Stimulated activated CD8-positive, alpha-beta memory T cell treated with anti-CD3 and anti-CD28 coated beads, Interleukin-4, amount 100 ng/mL, for 4 hours (primary cell): ENCODE measurements at places on chromosomes 3 and 15.

DNA sequence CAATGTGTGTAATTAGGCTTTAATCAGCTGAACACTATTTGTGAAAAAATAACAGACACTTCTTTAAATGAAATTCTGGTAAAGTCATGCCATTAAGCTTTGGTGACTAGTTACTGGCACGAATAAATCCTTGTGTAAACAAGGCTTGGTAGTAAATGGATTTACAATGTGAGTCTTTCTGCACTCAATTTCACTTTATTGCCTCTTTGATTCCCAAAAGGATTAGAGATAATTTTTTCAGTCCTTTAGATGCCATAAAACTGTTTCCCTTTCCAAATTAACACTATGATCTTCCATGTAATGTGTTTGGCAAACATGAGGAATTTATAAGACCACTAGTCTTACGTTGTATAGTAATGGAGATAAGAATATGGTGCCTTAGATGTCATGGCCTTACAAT lies 339.5 kb upstream of the DNAJC19 start:
- no peak for DNase-seq

DNA sequence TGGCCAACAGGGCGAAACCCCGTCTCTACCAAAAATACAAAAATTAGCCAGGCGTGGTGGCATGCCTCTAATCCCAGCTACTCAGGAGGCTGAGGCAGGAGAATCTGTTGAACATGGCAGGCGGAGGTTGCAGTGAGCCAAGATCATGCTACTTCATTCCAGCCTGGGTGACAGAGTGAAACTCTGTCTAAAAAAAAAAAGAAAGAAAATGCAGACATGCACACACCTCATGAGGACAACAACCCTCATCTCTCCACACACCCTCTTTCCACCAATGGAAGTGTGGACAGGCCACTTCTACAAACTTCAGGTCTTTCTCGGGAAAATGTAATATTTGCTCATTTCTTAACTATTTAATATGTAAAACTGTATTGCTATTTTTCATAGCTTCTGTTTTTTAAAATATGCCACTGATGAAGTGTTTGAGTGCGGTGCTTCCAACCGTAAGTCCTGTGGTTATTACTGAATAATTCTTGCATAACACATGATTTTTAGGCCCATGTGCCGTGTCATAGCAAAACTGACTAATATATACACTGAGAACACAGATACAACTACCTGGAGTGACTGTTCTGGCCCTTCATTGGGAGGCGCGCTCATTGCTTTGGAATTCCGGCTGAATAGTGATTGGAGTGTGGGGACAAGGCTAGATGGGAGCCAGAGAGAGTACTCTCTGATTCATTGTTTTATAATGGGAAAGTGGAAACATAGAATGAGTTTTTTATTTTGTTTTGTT lies 23.1 kb downstream of the LRRC31 start:
- DNase-seq = no peak

GRCh38 chr3:39814007-39814406 lies 4.6 kb downstream of the MYRIP start:
- no peak for DNase-seq

GRCh38 chr3:104234442-104235194 lies 1132.1 kb upstream of the ALCAM start:
- DNase-seq = no peak

DNA sequence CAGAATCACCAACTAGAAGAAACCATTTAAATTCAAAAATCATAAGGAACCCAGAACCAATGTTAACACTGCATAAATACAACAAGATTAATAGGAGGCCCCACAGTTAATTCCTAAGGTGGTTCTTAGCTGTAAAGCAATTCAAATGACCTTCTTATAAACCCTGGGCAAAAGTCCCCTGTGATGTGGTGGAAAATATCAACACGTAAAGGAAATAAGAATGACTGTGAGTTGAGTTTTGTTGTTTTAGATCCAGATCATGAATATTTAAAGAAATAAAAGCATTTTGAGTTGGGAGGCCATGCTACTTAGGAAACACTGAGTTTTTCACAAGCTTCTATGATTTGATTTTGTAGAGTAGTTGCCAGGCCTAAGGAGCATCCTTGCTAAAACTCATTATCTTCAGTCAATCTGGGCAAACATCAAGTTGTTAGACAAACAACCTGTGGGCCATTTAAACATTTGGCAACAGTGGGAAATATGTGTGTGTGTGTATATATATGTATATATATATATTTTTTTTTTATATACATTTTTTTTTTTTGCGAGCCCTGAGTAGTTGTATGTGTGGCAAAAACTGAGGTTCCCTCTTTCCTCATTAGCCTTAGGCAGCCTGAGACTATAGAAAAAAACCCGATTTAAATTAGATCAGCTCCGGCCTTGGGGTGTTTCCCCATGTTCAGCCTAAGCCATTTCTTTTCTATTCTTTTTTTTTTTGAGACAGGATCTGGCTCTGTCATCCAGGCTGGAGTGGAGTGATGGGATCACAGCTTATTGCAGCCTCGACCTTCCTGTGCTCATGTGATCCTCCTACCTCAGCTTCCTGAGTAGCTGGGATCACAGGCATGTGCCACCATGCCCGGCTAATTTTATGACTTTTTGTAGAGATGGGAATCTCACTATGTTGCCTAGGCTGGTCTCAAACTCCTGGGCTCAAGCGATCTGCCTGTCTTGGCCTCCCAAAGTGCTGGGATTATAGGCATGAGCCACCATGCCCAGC lies 8.0 kb upstream of the PXK start:
- no peak for DNase-seq

GRCh38 chr3:4717363-4717740 lies 224.2 kb downstream of the ITPR1 start:
- no peak for DNase-seq

- no peak for DNase-seq
Observed at GRCh38 chr15:98567951-98568350, 80.4 kb upstream of the IGF1R start.

DNA sequence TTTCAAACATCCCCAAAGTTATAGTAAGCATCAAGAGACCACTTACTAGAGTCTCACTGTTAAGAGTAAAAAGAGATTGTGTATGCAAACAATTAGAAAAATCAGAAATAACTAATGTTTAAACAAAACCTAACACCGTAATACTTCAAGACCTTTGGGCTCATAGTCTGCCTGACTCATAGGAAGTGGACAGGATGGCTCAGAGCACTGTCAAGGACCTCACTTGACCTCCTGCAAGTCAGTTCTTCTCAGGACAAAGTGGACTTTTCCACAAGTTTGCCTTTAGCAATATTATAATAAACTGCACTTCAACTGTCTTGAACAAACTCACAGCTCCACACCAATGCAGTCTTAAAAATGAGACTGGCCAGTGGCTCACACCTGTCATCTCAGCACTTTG lies 34.8 kb downstream of the IL12A start:
- no peak for DNase-seq

DNA sequence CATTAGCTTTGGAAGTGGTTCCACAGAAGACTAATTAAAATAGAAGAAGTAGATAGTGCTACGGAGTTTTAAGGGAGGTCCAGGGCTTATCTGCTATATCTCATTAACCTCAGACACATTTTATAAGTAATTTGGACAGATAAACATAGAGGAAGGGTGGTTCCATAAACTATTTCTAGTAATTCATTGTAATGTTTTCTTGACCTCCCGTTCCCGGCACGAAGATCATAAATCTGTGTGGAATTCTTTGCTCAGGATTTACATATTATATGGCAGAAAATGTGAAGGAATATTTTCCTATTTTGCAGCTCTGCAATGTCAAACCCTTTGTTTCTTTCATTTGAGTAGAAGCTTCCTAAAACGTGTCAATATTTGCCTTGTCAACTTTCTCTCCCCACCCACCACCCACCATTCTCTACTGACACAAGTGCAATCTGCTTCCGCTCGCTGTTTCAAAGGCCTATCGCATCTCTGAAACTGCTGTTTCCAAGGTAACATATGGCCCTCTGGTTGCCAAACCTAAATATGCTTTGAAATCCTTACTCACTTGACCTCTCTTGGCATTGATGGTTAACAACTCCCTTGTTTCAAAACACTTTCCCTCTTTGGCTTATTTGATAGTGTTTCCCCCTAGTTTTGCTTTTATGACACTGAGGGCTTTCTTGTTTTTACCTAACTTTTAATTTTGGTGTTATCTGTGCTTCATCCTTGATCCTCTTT lies 21.4 kb upstream of the PLSCR5 start:
- no peak for DNase-seq

DNA sequence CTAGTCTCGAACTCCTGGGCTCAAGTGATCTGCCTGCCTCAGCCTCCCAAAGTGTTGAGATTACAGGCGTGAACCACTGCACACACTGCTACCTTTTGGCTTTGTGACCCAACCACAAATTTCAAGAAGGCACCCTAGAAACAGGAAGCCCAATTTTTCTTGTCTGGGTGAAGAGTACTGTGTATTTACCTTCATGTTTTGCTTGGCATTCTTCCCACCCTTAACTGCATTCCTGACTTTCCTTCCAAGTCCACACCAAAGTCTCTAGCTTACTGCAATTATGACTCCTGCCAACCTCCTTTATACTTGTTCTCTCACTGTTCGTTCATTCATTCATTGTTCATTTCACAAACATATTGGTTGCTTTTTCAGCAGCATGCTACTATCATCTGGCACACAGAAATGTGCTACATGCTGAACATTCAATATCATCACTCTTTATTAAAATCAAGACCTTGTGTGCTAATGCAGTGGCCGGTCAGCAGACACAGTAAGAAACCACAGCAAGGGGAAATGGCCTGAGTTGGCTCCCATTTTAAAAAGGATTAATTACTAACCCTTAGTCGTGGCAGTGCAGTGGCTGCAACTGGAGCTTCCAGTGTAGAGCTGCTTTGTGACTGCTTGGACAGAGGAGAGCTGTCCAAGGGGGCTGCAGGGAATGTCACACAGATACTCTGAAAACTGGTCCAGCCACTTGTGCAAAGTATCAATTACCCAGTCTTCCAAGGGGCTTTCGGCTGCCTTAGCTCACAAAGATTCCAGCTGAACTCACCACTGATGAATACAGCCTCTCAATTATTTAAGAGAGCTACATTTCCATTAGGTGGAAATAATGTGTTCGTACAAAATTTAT lies 94.0 kb downstream of the ETFA start:
- no peak for DNase-seq

DNA sequence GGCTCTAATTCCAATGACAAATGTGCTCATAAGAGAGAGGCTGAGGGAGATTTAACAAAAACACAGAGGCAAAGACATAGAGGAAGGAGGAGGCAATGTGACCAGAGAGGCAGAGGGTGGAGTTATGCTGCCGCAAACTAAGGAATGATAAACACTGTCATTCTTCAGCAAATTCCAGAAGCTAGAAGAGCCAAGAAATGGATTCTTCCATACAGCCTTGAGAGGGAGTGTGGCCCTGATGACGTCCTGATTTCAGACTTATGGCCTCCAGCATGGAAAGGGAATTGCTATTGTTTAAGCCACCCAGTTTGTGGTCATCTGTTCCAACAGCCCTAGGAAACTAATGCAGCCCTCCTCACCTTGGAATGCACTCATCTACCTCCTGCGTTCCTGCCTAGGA lies 30.5 kb downstream of the CD47 start:
- DNase-seq = no peak

GRCh38 chr15:68384451-68385239 lies 47.3 kb downstream of the ITGA11 start:
- no peak for DNase-seq

DNA sequence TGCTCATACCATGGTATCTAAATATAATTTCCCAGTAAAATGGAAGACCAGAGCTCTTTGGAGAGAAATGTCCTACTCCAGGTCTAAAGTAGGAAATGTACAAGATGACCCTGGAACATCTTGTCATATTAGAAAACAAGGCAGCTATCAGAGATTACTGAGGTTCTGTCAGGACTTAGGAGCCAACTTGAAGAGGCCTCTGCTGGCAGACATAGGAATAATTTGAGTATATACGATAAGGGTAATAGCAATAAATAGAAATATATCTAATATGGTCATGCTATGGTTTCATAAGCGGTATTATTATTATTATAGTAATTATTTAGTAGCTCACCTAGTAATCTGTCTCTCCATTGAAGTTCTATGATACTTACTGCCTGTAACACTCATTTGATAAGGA lies 224.2 kb downstream of the SOX2 start:
- no peak for DNase-seq

GRCh38 chr3:63232764-63233396 lies 45.2 kb upstream of the SYNPR start:
- DNase-seq = no peak

DNA sequence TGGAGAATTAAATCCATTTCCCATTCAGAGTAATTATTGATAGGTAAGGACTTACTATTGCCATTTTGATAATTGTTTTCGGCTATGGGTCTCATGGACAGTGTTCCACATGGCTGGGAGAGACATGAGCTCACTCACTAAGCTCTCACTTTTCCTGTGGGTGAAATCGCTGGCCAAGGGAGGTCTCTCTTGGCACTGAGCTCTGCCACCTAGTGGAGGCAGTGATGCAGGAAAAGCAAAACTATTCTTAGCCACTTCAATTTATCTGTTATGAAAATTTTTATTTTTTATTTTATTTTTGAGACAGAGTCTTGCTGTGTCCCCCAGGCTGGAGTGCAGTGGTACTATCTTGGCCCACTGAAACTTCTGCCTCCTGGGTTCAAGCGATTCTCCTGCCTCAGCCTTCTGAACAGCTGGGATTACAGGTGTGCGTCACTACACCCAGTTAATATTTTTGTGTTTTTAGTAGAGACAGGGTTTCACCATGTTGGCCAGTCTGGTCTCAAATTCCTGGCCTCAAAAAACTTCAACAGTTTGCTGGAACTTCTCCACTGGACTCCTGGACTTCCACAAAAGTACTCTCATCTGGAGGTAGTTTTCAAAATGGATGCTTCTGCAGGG lies 4.7 kb upstream of the RNF13 start:
- peak; percentile 24 for DNase-seq

DNA sequence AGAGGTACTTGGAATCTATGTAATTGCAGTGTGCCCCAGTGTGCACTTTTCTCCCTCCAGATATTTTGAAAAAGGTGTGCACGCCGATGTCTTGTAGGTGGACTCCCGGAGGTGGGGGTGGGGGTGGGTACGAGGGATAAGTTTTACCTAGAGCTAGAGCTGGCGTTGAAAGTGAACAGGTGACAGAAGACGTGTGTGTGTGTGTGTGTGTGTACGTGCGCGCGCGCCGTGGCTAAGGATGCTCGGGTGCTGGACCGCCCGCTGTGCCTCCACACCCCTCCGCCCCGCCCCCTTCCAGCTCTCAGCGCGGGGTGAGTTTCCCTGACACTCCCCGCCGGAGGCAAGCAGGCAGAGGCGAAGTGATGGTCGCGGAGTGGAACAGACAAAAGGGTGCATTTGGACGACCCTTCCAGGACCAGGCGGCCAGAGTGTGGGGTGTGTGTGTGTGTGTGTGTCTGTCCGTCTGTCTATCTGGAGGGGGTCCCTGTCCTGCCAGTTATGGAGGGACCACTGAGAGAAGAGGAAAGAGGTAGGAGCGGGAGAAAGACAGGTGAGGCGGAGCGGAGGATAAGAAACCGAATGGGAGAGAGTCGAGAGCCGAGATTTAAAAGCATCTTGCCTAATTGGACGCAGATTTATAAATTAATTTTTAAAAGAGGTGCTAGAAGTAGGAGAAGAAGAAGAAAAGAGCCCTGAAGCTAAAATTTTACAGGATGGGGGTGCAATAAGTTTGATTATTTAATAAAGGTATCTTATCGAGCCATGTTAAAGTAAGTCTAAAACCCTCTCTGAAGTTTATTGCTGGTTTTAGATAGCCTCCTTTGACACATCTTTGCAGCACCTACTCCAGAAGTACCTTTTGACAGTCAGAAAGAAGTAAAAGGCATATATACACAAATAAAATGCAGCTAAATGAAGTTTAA lies 335.8 kb upstream of the THRB start:
- no peak for DNase-seq

GRCh38 chr15:98981851-98982722 lies 25.5 kb downstream of the PGPEP1L start:
- no peak for DNase-seq

GRCh38 chr15:47721676-47722075 lies 4.4 kb downstream of the SEMA6D start:
- no peak for DNase-seq

GRCh38 chr15:26129852-26130251 lies 266.7 kb upstream of the ATP10A start:
- DNase-seq = no peak
